ENCODE measurements at places on chromosomes 5 and 9.

DNA sequence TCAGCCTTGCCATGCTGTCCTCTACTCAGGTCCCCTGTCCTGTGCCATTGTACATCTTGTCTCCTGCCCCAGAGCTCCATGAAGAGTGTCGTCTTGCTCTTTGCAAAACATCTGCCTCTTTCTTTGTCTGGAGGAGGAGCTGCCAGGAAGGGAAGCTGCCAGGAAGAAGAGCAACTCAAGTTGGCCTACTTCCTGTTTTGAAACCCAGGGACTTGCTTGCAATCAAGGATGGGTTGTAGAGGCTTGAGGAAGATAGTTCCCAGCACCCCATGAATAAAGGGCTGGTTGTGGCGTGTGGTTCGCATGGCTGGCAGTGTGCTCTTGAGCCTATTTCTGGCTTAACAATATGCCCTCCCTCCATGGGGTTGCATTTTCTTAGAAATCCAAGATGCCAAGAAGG lies 53.0 kb upstream of the CPEB4 start:
- no peak for DNase-seq

DNA sequence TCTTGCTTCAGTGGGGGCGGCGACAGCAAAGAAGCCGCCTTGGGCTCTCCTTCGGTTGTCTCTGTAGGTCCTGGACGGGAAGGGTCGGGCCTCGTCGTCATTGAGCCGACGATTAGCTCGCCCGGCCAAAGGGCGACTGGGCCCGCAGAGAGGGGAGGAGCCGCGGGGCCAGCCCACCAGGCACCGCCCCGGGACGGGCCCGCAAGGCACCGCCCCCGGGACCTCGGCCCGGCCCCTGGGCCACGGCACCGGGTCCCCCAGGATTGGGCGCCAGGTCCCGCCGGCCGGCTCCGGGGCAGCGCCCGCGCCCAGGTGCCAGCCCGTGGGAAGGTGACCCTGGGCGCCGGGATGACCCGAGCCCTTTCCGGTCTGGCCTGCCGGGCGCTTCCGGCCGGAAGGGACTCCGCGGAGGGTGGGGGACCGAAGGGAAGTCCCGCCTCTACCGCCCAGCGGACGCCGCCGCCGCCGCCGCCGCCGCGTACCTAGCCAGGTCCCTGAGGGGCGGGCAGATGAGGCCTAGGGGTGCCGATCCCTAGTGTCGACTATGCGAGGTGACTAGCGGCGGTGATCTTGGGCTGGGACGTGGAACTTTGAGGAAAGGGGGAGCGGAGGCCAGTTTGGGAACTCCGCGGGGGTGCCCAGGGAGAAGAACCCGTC lies at the start of the genes GBA2 and RGP1:
Gene GBA2, minus strand, starts transcription at position 371 of the 657 bp plus-strand sequence. CDS start 524 bp downstream, outside the sequence.
Gene RGP1, plus strand, starts transcription at position 430 of the 657 bp plus-strand sequence. CDS start 469 bp downstream, outside the sequence.
- DNase-seq, result peak; percentile 67

DNA sequence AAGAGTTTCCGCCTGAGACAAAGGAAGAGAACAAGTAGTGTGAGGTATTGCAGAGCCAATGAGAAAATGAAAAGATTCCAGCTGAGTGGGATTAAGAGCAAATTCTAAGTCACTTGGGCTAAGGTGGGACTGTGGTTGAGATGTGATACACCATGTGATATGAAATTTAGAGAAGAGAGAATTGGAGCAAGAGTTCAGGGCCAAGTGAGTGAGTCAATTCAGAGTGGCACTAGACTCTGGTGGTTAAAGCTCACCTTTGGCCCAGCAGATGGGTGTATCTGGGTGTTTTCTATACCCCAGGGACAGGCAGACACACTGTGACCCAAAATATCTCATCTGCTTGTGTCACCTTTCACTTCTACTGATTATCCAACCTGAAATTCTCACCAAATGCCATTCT lies 368.1 kb downstream of the KCNN2 start:
- DNase-seq, result no peak

GRCh38 chr5:173707392-173707791 lies 90.9 kb upstream of the BOD1 start:
- DNase-seq, result no peak

GRCh38 chr5:172800088-172800551 lies 29.1 kb upstream of the DUSP1 start:
- no peak for DNase-seq

DNA sequence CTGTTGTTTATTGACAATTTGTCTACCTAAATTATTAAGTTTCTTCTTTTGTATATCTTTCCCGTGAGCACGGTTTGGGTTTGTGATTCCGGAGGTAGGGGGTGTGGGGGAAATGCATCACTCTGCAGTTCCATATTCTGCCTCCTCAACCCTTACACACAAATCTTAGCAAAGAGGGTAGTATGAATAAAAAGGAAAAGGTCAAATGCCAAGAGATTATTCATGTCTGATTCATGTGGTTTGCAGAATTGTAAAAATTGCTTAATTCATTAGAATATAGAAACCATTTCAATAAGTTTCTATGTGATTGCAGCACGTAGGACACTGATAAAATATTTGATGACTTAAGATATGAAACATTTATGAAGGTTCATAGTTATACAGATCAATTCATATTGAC lies 601.9 kb downstream of the SEMA5A start:
- DNase-seq, result no peak

GRCh38 chr5:38718771-38719391 lies 126.9 kb upstream of the OSMR start:
- no peak for DNase-seq

GRCh38 chr5:100790170-100790665 lies 112.9 kb downstream of the ST8SIA4 start:
- DNase-seq, result no peak

DNA sequence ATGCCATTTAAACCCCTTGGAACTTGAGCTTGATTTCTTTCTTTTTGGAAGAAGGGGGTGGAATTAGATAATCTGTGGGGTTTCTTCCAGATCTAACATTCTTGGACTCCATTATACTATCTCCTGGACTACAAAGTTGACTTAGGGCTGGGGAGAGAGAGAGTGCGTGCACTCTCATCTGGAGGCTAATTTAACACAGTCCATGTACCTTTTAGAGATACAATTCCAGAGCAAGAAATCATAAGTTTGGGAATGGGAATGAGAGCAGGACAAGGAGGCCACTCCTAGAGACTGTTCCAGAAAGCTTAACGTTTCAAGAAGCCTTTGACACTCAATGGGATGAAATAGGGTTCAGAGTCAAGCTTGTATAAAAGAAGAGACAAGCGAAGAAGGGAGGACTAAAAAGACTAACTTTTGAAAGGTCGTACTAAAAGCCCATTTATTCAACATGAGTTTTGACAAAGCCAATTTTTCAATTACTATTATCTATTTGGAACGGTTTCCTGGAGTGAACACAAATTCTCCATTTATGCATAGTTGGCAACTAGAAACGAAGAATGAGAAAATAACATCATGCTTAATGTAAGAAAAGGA lies 83.4 kb downstream of the ACTL7B start:
- no peak for DNase-seq

GRCh38 chr9:138121438-138122050 lies 244.0 kb downstream of the CACNA1B start:
- no peak for DNase-seq

- no peak for DNase-seq
Observed at GRCh38 chr9:110426052-110426709, 88.5 kb upstream of the TXNDC8 start.

GRCh38 chr5:143614831-143615230 lies 197.1 kb upstream of the HMHB1 start:
- no peak for DNase-seq

GRCh38 chr5:142798099-142798770 lies 28.1 kb downstream of the ARHGAP26 start:
- DNase-seq, result no peak

GRCh38 chr9:26131886-26132285 lies 453.6 kb upstream of the TUSC1 start:
- DNase-seq, result no peak

GRCh38 chr9:105978336-105978735 lies 284.0 kb downstream of the TMEM38B start:
- peak; percentile 34 for DNase-seq

GRCh38 chr9:92882276-92882675 lies 4.4 kb upstream of the ZNF484 start:
- DNase-seq, result no peak

Data from neural crest cell (in vitro differentiated cells).